ENCODE measurements at places on chromosomes 12 and 14.

- DNase-seq: no peak
These were observed 36.3 kb upstream of the SINHCAF start for GRCh38 chr12:31362115-31362758.

GRCh38 chr14:102593825-102594137 lies 1.3 kb downstream of the RCOR1 start:
- DNase-seq: no peak

- no peak for DNase-seq
These were observed 80.0 kb downstream of the NTF3 start for GRCh38 chr12:5511644-5512600.

GRCh38 chr14:81311778-81312177 lies 88.3 kb downstream of the STON2 start:
- no peak for DNase-seq

GRCh38 chr14:63735720-63736119 lies 7.9 kb upstream of the SGPP1 start:
- DNase-seq: no peak

GRCh38 chr14:70886421-70887206 lies 20.6 kb upstream of the PCNX1 start:
- peak; percentile 67 for DNase-seq

GRCh38 chr14:78737116-78737515 lies 566.9 kb downstream of the NRXN3 start:
- no peak for DNase-seq

GRCh38 chr14:74391479-74391878 lies 34.5 kb downstream of the SYNDIG1L start:
- no peak for DNase-seq
